ACHN (cell line): ENCODE measurements at places on chromosomes 6 and 20.

- DNase-seq, result no peak
These were observed 341.1 kb downstream of the NRN1 start for GRCh38 chr6:5665667-5666066.

DNA sequence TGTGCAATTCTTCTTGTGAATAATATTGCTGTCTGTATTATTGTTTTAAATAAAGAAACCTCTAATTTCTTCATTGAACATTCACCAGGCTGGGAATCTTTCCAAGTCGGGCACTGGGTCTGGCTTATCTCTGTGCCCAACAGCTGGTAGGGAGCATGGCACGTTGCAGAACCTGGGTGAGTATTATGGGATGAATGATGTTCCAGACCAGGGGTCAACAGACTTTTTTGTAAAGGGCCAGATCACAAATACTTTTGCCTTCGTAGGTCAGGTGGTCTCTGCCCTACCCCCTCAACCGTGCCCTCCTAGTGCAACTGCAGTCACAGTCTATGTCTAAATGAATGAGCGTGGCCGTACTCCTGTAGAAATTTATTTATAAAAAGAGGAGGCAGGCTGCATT is 81.6 kb upstream of the FOXQ1 start:
- no peak for DNase-seq

- no peak for DNase-seq
These were observed 125.7 kb upstream of the PHACTR1 start for GRCh38 chr6:12590901-12591300.

DNA sequence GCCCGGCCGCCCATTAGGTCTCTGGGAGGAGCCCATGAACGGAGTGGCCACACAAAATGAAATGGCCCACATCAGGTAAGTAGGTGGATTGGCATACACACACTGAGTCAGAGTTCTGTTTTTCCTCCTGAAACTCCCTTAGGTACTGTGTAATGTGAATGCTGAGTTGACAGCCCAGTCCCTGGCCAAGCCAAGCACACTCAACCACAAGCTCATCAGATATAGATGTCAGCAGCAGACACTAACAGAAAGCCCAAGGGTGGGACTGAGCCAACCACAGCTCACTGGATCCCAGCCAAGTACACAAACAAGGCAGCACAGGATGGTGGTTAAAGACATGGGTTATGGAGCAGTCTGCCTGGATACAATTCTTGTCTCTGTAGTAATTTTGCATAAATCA is 403.4 kb downstream of the GJA1 start:
- no peak for DNase-seq

DNA sequence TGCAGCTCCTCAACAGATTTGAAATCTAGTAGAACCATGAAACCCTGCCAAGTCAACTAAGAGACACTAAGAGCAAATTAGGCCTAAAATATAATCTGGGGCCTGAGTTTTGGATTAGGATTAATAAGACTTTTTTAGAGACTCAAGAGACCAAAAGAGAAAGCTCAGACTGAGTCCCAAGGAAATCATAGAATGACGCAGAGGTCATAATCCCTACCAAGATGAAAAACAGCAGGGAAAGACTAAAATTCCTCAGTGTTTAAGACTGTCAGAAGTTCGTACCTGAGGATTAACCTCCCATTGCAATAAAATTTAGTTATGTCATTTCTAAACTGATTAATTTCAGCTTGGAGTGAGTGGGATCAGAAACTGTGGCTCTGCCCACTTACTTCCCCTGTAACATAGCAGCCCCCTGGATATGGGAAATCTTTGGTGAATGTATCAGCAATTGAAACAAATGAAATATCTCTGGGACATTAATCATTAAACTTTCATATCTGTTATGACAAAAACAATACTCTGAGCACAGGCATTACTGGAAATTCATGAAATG is 200.3 kb downstream of the EDN1 start:
- no peak for DNase-seq
